ENCODE measurements at places on chromosomes 3 and 15.

GRCh38 chr15:50939911-50940310, 31.4 kb downstream of the AP4E1 start:
- DNase-seq: no peak

- no peak for DNase-seq
Observed at GRCh38 chr3:133388696-133389395, 11.0 kb upstream of the BFSP2 start.

GRCh38 chr3:73536336-73536895, 88.3 kb downstream of the PDZRN3 start:
- no peak for DNase-seq

GRCh38 chr3:45479621-45480035, 91.3 kb downstream of the LARS2 start:
- peak; percentile 80 for DNase-seq

GRCh38 chr3:43211681-43212080, 74.7 kb upstream of the SNRK start:
- no peak for DNase-seq

GRCh38 chr3:150110097-150110496, 139.4 kb upstream of the PFN2 start:
- DNase-seq: no peak

DNA sequence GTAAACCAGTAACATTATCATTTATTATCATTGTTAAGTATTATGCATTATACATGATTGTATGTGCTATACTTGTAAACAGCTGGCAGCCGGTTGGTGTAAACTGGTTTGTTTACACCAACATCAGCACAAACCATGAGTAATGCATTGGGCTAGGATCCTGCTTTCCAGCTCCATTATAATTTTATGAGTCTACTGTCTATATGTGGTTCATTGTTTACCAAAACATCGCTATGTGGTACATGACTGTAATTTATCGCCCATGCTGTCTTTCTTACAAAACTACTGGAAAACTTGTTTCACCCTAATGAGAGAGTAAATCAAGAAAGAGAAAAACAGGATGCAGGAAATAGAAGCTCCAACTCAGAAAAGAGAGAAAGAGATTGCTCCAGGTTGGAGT, 224.8 kb upstream of the CBLB start:
- DNase-seq: no peak

DNA sequence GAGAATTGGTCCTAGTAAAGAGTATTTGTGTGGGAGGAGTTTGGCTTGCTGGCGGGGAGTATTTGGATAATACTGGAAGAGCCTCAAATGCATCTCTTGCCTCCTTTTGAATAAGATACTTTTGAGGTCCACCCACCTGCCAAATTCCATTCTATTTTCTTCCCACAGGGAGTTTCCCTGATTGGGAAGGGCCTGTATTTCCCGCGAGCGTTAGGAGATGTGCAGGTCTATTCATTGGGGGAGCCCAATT, 406 bp upstream of the RASA2 start:
- no peak for DNase-seq

- peak; percentile 87 for DNase-seq
Observed at GRCh38 chr3:124985349-124985748, 50.8 kb upstream of the MUC13 start.

DNA sequence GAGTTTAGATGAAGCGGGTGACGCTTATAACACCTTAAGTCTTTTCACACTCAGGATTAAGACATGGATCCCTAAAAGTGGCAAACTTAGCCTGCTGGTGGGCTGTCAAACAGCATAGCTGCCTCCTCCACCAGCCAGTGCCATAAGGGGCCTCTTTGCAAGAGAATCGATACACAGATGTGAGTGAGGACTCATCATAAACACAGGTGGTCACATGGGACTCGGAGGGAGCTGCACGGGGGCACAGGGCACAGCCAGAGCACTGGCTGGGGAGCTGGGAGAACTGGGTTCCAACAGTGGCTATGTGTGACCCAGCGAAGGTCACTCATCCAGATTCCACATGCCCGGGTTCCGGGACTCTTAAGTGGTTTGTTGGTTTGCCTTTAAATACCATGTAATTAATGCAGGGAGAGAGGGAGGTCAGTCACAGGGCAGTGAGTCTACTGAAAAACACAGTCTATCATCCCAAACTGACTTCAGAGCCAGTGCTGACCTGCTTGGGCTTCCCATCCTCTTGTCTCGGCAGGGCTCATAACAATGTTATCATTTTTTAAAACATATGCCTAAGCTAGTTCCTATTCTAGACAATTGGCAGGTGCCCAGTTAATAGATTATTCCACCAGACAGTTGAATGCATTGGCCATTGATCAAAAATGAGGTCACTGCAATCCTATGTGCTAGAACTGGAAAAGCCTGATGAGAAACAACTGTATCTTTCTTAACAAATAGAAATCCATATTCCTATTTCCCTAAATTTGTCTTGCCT, 51.8 kb downstream of the SLC12A8 start:
- no peak for DNase-seq

GRCh38 chr3:159273608-159274007, 471.8 kb downstream of the MFSD1 start:
- peak; percentile 41 for DNase-seq

DNA sequence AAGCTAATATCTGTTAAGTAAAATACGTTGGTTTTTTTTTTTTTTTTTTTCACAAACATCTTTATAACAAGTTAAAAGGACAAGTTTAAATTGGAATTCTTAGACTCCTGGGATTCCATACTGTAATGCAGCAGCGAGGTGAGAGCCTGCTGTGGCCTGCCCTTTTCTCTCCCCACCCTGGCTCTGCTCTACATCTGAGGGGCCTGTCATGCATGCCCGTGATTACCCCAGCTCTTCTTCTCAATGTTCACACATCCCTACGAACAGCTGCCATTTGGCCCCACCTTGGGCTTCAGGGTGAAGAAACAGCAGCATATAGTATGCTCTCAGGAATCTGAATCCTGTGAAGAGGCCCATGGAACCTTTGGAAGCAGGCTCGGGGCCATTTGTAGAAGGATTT, 14.7 kb downstream of the CFAP91 start:
- no peak for DNase-seq

- peak; percentile 17 for DNase-seq
Observed at GRCh38 chr3:36792342-36792741, 28.0 kb upstream of the DCLK3 start.

GRCh38 chr3:175598740-175599139, 739.6 kb downstream of the NAALADL2 start:
- DNase-seq: no peak

DNA sequence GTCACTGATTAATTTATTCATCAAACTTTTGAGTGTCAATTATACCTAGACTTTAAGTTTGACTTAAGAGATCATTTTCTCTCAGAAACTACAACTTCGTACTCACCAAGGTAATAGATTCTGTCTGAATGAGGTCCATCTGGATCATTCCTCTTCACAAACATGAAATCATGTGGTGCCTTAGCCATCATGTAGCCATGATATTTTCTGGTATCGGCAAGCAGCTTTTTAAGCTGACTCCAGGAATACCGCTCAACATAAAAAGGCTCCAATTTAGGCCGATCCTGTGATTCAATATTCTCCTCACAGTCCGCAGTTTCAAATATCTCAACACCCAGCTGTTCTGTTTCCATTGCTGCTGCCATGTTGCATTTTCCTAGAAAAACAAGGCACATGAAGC, 5.3 kb downstream of the DPP8 start:
- DNase-seq: no peak

DNA sequence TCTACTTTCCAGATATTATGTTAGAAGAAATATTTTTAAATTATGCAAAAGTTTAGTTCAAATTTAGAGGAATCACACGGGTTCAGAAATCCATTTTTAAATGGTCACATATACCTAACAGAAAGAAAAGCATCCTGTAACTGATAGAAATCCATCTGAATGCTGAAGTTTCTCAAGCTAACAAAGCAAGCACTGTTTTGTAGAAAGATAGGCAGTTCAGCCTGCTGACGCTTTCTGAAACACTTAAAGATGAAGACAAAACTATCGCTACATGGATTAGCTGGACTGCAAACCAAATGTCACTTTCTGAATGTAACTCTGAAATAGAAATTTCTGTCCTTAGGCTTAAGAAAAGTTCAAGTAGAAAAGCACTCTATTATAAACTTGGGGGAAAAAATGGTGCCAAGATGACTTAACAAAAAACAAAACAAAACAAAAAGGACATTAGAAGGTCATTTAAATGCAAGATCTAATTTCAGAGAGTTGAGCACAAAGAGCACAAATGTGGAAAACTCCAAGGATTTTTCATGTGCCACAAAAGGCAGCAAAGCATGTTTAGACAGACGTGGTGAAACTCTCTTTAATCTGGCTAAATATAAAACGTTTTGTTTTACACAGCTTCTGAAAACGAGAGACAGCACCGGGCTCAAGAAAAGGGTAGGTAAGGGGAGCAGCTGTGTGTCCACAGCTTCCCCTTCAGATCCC, 1.2 kb downstream of the PLOD2 start:
- DNase-seq: no peak

- peak; percentile 18 for DNase-seq
Observed at GRCh38 chr15:59532770-59533379, 78.7 kb upstream of the GCNT3 start.

GRCh38 chr3:192373586-192373985, 353.8 kb downstream of the FGF12 start:
- DNase-seq: no peak

DNA sequence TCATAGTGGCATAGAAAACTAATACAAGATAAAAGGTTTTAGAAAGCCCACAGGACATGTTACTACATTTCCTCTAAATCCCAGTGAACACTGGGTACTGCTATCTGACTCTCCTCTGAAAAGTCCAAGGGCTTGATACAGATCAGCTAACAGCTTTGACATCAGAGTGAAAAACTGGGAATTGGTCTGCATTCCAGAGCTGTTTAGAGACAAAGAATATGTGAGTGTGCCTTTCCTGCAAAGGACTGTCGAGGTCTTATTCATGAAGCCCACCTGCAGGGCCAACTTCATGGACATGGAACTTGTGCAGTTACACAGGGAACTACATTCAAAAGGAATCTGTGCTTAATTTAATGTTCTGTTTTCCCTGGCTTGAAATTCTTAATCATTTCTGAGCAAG, 5.2 kb upstream of the TMCO5A start:
- no peak for DNase-seq

DNA sequence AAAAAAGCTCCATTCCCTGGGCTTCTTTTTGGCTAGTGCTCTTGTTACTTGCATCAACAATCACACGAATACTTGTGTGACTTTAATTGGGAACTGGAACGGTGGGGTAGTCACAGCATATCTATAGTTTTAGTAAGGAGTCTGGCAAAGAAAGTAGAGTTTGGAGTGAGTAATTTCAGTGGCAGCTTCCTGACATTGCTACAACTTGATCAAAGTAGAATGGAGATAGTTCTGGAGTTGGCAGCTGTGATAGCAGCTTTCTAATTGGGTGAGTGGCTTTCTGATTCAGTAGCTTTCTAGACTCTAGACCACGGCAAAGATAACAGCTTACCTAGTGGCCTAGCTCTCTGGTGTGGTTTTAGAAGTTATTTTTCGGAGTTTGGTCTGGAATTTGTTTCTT, 475.0 kb downstream of the TUSC7 start:
- DNase-seq: peak; percentile 19

GRCh38 chr3:120682095-120682681, at the start of gene HGD:
TSS of gene HGD (minus strand) at chr3:120682239. CDS start at chr3:120682111, 128 bp downstream.
- no peak for DNase-seq

DNA sequence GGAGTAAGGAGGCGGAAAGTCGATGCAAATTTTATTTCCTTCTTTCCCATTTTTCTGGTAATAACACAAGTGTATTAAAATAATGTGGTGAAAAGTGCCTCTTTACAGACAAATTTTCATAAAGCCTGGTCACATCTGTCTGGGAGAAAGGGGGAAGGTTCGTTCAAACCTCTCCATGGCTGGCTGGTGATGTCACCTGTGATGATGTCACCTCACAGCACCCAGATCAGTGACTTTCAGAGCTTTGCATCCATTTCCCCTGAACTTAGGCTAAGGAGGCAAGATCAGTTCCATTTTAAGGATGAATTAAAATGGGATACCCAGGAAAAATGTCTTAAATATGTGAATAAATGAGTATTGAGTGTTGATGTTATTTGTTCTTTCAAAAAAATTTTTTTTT, 34.1 kb downstream of the ATP10A start:
- no peak for DNase-seq

- DNase-seq: no peak
Observed at GRCh38 chr15:95758851-95759250, 571.6 kb upstream of the NR2F2 start.

DNA sequence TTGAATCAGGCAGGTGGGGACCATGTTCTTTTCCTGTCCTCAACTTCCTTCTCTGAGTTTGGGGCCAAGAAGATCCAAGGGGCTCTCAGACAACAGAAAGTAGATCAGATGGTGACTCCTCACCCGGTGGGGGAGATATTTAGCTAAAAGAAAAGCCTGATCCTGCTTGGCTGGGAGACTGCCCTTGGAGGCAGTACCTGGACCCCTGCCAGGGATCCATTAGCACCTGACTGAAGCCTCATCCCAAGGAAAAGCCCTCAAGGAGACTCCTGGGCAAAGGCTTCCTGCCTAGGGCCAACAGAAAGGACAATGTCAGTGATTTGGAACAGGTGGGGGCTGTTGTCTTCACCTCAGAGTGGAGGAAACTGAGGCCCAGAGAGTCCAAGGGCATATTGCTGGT, 33.5 kb upstream of the HHATL start:
- DNase-seq: no peak

- DNase-seq: no peak
Observed at GRCh38 chr3:185647134-185647879, 61.2 kb downstream of the SENP2 start.

DNA sequence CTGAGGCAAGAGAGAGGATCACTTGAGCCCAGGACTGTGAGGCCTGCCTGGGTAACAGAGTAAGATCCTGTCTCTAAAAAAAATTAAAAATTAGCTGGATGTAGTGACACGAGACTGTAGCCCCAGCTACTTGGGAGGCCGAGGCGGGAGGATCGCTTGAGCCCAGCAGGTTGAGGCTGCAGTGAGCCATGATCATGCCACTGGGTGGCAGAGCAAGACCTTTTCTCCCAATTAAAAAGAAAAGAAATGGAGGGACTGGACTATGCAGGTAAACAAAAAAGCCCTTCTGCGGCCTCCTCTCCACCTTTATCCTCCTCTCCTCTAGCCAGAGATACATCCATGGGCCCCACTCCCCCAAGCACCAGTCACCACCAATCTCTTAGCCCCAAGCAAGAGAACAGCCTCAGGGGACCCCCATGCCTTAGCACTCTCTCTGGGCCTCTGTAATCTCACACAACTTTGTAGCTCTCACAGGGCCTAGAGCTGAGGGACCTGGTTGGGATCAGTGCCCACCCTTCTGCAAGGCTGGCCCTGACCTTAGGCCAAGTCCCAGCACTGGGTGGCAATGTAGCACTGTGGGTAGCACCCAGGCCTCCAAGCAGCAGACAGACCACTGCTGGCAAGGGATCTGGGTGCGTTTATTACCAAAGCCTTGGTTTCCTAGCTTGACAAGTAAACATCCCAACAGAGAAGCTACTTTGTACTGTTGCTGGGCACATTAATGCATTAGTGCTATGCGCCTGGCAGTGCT, 43.4 kb downstream of the FAM174B start:
- DNase-seq: no peak

GRCh38 chr3:117195034-117195433, 485.5 kb downstream of the TUSC7 start:
- DNase-seq: no peak

Measured in AG08395 (cell line).